ENCODE measurements at places on chromosomes 5 and 9.

GRCh38 chr9:91898451-91899218 is 51.4 kb downstream of the ROR2 start:
- no peak for DNase-seq

GRCh38 chr5:90084342-90084741 is 325.2 kb downstream of the CETN3 start:
- DNase-seq, result no peak

- no peak for DNase-seq
Observed at GRCh38 chr9:93305497-93306020, 121.6 kb downstream of the WNK2 start.

DNA sequence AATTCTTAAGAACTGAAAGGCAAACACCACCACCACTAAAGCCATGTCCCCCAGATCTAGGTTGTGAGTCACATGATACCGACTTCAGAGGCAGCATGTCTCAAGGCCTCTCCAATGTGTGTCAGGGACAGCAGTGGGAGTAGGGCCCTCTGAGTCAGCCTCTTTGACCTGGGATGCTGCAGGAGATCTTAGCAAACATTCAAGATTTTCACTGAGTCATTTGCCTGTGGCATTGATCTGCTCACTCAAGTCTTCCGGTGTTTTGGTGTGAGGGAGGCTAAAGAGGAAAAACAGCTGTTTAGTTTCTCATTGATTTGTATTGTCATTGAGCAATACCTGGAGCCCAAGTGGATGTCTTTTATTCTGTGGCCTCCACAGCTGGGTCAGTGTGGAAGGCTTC is 36.1 kb downstream of the TMC1 start:
- DNase-seq, result peak; percentile 66

- DNase-seq, result no peak
Observed at GRCh38 chr9:117000196-117000723, 313.2 kb downstream of the TRIM32 start.

DNA sequence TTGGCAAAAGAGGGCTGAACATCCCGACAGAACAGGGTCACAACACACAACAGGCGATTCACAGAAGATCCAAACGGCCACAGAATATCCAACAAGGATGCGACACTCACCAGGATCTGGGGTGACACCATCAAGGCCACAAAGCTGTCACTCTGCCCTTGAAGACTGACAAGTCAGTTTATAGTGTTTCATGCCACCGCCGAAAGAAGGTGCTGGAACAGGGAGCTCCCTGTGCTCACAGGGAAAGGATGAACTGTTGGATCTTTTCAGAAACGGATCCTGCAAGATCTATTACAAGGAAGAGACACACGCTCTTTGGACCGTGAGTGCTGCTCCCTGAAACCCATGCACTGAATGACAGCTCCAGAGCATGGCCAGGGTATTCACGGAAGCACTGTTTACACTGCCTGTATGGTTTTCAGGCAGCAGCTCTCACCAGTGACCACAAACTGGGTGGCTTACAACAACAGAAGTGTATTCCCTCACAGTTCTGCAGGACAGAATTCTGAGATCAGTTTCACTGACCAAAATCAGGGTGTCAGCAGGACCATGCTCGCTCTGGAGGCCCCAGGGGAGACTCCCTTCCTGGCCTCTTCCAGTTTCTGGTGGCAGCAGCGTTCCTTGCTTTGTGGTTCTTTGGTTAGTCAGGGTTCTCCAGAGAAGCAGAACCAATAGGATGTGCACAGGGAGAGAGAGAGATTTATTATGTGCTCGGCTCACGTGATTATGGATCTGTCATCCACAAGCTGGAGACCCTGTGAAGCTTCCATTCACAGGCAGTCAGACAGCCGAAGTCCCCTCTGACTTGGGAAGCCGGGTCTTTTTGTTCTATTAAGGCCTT is 52.8 kb downstream of the SEMA4D start:
- no peak for DNase-seq

GRCh38 chr5:172095368-172096206 is 89.1 kb upstream of the FBXW11 start:
- DNase-seq, result no peak

DNA sequence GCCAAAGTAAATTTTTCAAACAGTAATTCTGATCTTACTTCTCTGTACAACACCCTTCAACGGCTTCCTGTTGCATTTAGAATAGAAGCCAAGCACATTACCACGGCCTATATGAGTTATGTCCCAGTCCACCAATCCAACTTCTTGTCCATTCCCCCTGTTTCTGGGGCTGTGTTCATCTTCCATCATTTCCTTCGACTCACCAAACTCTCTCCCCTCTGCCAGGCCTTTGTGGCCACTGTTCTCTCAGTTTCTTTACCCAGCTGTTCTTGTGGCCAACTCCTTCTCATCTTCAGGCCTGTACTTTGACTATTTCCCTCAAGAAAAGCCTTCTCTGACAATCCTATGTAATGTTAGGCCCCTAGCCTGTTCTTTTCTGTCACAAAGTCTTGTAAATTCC is 259.4 kb upstream of the EFNA5 start:
- DNase-seq, result no peak

DNA sequence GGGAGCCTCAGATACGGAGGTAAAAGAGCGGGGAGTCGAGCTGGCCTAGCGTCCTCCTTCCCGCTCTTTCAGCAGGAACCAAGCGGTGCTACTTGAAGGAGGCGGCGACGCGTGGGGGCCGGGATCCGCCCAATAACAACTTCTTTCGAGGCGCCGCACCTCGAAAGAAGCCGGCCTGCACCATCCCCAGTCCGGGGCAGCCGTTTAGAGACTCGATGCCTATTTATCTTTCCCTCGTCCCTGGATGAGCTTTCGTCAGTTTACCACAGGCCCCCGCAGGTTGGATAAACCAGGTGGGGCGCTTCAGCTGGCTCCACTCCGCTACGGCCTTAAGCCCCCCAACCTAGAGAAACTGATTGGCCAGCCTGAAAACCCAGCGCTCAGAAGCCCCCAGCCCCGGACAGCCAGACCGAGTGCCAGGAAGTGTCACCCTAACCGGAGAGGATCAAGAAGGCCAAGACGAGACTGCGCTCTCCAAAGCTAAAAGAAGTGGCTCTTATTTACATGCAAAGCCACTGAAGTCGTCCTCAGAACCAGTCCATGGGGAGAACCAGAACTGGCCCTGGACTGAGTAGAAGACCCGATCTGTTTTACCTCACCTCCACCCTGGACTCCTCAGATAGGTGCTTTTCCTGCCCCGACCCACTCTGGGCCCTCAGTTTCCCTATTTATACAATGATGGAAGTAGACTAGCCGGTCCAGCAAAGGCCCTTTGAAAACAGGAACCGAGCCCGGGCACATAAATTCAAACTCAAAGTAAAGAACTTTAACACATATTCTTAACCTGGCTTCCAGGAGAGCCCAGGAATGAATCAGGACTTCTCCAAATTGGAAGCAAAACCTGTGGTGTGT is 1.4 kb downstream of the HAND1 start:
- DNase-seq, result no peak

GRCh38 chr9:28696960-28697359 is 1123.7 kb upstream of the C9orf72 start:
- no peak for DNase-seq
